ENCODE measurements at places on chromosomes 5 and 9. TPM values are rescaled to one million over a fixed set of nuclear protein-coding genes. Genes with fewer than 3 reads are reported as not detected.

DNA sequence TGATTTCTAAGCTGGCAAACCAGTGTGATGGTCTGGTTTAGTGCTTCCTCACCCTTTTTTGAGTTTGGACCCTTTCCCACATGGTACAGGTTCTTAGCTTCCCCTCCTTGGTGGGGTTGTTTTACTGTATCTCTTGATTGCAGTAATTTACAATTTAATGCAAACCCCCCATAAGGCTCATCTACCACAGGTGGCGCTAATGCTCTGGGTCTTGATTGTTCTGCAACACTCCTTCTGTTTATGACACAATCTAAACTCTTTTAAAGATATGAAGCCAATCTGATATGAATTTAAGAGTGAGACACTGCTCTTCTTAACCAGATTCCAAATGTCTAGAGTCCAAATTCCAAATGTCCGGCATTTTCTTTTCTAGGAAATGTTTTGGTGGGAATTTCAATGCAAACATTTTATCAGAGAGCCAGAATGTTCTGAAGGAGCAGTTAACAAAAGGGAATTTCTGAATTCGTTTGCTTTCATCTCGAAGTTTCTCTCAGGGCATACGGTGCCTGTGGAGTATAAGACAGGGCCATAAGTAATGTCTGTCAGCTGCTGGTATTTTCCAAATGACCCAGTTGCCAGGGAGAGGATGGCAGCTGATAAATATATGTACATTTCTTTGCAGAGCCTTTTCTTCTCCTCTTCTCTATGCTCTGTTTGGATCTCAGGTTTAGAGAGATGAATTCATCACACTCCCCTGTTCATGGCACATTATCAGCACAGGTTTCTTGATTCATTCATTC lies 246.8 kb downstream of the ARHGAP26 start:
- H3K4me3 ChIP-seq: no peak overlapping the region
- H3K4me1 ChIP-seq: peaks cover 6% of the 10 kb centered on the region
- H3K36me3 ChIP-seq: no peaks in the 10 kb centered on the region
- H3K27me3 ChIP-seq: no peaks in the 10 kb centered on the region
- no peak overlapping the region for H3K27ac ChIP-seq

GRCh38 chr5:6190838-6191237 lies 187.5 kb downstream of the MED10 start:
- H3K36me3 ChIP-seq: no peaks in the 10 kb centered on the region
- no peak overlapping the region for H3K4me3 ChIP-seq
- no peak for DNase-seq
- no peaks in the 10 kb centered on the region for H3K4me1 ChIP-seq
- H3K27me3 ChIP-seq: no peaks in the 10 kb centered on the region

- no peak overlapping the region for H3K4me3 ChIP-seq
- no peak overlapping the region for H3K27ac ChIP-seq
- peak; percentile 79 for DNase-seq
These were observed 499.5 kb downstream of the ENC1 start for GRCh38 chr5:74141053-74141452.

DNA sequence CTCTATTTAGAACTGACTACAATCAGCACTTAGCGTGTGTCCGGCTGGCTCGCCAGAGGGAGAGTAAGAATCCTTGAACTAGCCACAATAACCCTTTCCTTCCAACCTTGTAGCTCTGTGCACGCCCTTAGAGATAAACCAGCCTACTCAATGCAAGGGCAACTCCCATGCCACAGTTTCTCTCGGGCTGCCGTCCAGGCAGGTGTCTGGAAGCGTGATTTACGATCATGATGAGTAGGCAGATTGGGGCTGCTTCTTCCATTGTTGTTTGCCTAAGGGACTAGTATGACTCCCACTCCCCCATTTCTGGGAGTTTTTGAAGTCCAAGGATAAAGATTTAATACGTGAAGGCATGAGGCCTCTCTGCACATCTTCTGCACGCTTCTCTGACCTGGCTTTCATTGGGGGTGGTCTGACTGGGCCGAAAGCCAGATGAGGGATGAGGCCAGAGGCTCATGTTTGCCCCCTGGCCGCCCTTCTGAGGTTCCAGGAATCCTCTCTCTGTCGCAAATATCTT lies 134.0 kb upstream of the MYO10 start:
- H3K4me3 ChIP-seq: no peak overlapping the region
- no peaks in the 10 kb centered on the region for H3K27me3 ChIP-seq

DNA sequence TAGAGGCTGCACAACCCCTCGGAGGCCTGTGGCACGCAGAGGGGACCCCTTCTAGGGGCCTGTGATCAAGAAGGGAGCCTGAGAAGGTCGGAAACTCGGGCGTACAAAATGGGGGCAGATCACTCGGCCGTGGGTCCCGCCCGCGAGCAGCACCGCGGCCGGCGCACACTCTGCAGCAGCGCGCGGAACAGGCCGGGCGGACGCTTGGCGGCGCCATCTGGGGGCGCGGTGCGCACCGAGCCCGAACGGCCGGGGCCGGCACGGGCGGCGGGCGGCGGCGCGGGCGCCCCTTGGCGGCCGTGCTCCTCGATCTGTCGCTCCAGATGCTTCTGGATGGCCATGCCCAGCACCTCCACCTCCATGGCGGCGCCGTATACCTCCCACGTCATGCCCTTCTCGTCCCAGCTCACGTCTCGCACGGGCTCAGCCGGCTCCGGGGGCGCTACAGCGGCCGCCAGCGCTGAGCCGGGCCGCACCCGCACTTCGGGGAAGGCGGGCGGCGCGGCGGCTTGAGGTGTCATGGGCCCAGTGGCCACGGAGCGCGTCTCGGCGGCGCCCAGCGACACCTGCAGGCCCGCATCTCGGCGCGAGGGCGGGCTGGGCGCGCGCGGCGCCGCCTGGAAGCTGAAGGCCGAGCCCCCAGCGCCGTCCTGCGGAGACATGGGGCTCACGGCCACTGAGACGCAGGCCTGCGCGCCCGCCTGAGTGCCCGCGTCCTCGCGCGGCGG lies 13.1 kb downstream of the GPRIN1 start:
- no peak overlapping the region for H3K4me3 ChIP-seq
- H3K36me3 ChIP-seq: no peaks in the 10 kb centered on the region
- no peaks in the 10 kb centered on the region for H3K4me1 ChIP-seq
- no peak for DNase-seq

- no peak overlapping the region for H3K4me3 ChIP-seq
- no peaks in the 10 kb centered on the region for H3K36me3 ChIP-seq
- no peak overlapping the region for H3K27ac ChIP-seq
- no peak for DNase-seq
- H3K4me1 ChIP-seq: 0 out of 2 replicates have a peak, but pooled peaks cover 2% of the 10 kb centered on the region
- peaks cover 93% of the 10 kb centered on the region for H3K27me3 ChIP-seq
These were observed 5.3 kb downstream of the FOXE1 start for GRCh38 chr9:97858393-97858713.

DNA sequence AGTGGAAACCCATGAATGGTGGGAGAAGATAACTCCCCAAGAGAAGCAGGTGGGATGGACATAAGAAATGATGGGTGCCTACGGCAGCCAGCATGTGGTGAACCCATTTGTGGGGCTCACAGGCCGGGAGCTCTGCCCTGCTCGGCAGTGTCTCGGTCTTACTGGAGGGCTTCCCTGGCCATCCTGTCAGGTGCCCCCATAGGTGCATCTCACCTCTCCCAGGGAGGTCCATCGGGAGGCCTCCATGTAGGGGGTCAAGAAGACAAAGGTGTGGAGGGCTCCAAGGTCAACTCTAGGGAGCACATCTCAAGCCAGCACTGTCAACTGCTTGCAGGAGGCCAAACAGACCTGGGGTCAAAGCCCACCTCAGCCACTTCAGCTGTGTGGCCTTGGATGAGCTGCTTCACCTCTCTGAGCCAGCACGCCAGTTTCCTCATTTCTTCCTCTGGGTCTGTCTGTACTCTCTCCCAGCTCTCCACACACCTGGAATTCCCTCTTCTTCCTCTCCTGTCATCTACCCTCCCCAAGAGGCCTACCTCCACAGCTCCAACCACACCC lies 10.5 kb upstream of the ADGRD2 start:
- H3K4me3 ChIP-seq: no peak overlapping the region
- H3K36me3 ChIP-seq: no peaks in the 10 kb centered on the region
- no peak overlapping the region for H3K27ac ChIP-seq
- no peak for DNase-seq
- peaks cover 35% of the 10 kb centered on the region for H3K27me3 ChIP-seq
- no peaks in the 10 kb centered on the region for H3K4me1 ChIP-seq

DNA sequence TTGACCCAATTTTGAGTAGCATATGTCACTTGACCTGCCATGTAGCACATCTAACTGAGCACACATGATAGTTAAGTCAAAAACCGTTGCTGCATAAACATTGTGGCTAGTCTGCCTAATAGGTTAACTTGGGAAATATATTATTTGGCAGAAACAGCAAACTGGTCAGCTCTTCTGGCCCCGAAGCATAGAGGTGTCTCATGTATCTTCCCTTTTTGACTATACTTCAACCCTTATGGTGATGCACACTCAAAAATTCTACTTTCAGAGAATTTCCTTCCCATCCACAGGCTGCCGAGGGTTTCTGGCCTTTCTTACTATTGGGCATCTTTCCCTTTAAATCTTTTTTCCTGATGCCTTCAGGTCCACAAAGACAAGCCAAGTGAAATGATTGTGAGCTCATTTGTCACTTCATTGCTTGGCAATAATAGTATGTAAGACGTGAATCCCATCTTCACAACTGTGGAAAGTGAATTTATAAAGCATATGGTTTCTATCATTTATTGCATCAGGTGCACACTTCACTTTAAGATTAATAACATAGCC lies 41.2 kb downstream of the MOCS2 start:
- H3K36me3 ChIP-seq: peaks cover 15% of the 10 kb centered on the region
- peaks cover 5% of the 10 kb centered on the region for H3K4me1 ChIP-seq
- DNase-seq: no peak

DNA sequence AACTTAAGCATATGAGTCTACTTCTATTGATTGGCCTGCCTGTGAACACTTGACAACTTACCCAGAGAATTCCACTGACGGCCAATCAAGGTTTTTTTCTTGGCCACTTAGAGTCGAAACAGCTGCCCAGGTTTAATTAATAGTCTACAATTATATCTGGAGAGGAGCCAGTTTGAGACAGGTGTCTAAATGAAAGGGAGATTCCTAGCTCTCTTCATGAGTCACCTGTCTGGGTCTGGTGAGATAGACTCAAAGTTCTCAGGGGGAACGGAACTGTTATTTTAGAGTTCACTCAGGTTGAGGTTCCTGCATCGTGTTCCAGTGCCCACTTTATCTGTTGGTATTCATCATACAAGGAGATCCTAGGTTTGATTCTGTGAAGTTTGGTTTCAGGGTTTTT lies 111.0 kb downstream of the CD180 start:
- peaks cover 7% of the 10 kb centered on the region for H3K4me1 ChIP-seq
- H3K27ac ChIP-seq: no peak overlapping the region
- no peak for DNase-seq
- H3K4me3 ChIP-seq: no peak overlapping the region
- H3K27me3 ChIP-seq: no peaks in the 10 kb centered on the region

DNA sequence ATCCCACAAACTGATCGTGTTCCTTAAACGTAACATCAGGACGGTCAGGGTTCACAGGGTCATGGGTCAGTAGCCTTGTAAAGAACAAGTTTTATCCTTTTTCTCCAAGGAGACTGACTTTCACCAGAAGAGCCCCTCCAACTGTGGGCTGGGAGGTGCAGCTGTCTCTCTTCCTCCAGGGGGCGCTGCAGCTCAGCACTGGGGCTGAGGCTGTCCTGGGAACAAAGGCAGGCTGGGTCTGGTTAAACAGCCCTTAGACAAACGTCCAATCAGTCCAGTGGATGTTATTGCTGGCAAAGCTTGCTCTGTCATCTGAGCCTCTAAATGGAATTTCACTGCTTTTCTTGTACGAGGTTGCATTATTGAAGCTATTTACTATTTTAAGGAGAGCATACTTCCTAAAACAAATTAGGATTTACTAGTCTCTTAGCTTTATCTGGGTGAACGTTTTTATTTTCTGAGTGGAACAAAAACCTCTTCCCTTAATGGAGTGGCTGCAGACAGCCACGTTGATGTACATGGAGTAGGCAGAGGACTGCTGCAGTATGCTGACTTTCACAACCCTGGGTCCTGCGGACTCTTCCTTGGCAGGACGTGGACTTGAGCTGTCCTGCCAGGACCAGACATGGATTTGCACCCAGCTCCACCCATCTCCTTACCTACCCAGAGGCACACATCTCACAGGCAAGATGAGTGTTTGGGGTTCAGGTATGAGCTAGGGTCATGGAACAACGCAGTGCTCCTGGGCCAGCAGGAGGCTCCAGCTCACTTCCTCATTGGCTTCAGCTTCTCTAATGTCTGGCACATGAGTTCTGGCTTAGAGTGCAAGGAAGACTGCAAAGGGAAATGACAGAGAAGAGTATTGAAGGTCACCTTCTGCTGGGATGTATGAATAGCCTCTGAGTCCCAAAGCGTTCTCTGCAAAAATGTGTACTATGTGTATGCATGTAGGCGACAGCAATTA lies 7.8 kb downstream of the EXOSC2 start:
- H3K4me1 ChIP-seq: peaks cover 17% of the 10 kb centered on the region
- DNase-seq: peak; percentile 88
- H3K27me3 ChIP-seq: no peaks in the 10 kb centered on the region
- peaks cover 39% of the 10 kb centered on the region for H3K36me3 ChIP-seq
- H3K4me3 ChIP-seq: no peak overlapping the region

DNA sequence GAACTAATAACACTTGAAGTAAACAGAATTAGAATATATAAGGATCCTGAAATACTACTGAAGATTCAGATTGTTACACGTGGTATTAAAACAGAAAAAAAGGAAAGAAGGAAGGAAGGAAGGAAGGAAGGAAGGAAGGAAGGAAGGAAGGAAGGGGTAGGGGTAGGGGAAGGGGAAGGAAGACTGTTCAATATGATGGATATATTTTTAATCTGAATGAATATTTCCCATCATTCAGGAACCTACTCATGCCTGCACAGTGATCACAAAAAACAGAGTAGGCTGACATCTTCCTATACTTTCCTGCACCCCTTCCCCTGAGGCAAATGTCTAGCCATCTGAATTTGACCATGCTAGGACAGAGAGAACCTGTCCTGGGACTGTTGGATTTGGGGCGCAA lies 133.9 kb downstream of the CTNND2 start:
- no peaks in the 10 kb centered on the region for H3K36me3 ChIP-seq
- no peak overlapping the region for H3K4me3 ChIP-seq
- H3K4me1 ChIP-seq: no peaks in the 10 kb centered on the region
- H3K27ac ChIP-seq: no peak overlapping the region

DNA sequence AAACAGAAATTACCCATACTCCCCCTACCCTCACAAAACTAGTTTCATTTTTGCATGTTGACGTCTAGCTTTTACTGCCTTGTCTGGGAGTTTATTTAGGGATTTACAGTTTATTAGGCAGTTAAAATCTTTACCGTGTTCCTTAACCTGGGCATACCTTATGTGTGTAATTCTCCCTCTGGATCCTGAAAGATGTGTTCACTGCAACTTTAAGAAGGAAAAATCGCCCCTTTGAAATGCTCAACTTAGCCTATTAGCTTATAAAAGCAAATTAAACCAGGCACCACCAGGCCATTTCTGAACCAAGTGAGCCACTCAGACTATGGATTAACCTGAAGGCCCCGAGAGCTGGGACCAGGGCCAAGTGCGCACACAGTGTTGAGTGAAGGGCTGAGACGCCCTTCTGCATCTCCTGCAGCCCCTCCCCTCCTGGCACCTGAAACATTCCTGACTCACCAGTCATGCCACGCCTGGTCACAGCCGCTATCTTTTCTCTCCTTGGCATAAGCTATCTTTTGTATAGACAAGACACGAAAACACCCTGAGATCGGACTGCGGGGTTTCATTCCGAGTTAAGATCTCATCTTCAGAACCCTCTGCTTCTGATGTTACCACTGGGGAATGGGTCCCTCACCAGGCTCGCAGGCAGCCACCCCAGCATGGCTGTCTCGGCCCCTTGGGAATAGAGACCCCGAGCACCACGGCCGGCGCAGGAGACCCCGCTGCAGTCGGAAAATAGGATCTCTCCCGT lies 111.9 kb downstream of the ROR2 start:
- no peak overlapping the region for H3K27ac ChIP-seq
- H3K4me3 ChIP-seq: no peak overlapping the region
- peak; percentile 71 for DNase-seq
- H3K36me3 ChIP-seq: no peaks in the 10 kb centered on the region

The ANXA6 gene
- 633 TPM for total RNA-seq

The EGR1 gene
- 5.8 TPM for total RNA-seq

The EFNA5 gene
- total RNA-seq: 1.6 TPM

The STING1 gene
- total RNA-seq: 20.6 TPM

The GCNT4 gene
- total RNA-seq: 1.8 TPM
